Endodermal cell (in vitro differentiated cells): ENCODE measurements at places on chromosomes 4 and X. TPM values are rescaled to one million over a fixed set of nuclear protein-coding genes. Genes with fewer than 3 reads are reported as not detected.
A peak's percentile ranks its signal among the peaks of the same experiment; 100 is the strongest.

REELD1 gene
- total RNA-seq, result not detected in 3 replicates

DNA sequence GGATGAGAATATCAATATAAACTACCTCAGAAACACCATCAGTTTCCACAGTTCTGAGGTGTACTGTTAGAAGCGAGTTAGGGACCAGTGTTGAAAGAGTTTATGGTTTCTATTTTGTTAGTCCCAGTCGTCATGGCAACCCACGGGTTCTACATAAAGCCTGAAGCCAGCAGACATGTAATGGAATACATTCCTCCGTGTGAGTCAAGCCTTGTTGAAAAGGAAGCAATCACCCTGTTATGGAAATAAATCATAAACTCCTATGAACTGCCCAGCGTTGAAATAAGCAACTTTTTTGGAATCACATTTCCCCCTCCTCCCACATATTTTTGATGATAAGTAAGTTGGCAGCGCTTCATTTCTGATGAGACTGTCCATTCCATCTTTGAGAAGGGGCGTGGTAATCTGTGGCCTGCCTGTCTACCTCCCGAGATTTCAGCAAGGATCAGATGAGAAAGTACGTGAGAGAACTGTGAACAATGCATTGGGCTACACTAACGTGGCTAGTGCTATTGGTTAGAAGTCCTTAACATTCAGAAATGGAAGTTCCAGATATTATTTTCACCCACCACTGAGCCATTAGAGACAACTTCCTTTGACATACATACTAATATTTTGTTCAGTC, 40.4 kb upstream of the PDHA1 start:
- no peak for DNase-seq

IL2 gene
- total RNA-seq, result not detected in 2 replicates

FAM90A26 gene
- not detected in 2 replicates for total RNA-seq

AWAT2 gene
- total RNA-seq, result not detected in 2 replicates

DUSP9 gene
- 0.31 and 0.43 TPM in 2 replicates for total RNA-seq

NIPAL1 gene
- 3.0 to 4.8 TPM (median 3.4 TPM) in 3 replicates for total RNA-seq

TEX13C gene
- total RNA-seq, result not detected in 3 replicates

DNA sequence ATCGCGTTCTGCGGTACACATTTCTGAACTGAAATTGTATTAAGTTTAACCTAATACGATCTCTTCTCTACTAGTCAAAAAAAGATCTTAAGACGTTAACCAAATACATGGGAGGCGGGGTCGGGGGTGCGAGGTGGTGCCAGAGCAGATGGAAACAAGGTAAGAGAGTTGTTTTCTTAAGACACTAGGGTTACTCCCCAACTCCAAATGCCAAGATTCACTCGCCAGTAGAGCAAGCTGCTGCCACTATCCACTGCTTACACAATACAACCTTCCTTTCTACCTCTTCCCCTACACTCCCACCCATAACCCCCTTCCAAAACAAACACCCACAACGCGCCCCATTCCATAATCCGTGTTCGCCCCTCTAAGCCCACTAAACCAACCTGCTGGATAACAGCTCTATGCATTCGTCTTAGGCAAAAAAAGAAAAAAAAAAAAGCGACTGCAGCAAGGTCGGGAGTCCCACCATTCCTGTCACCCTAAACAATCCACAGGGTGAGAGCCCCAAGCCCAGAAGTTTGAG, 1.3 kb downstream of the LCORL start:
- peak; percentile 53 for DNase-seq

- peak; percentile 40 for DNase-seq
These were observed 15.6 kb upstream of the ASMTL start for GRCh38 chrX:1468250-1468772.
